Hematopoietic multipotent progenitor cell treated with erythropoietin and hydrocortisone succinate and interleukin-3 and kit ligand, for 6 days (in vitro differentiated cells): ENCODE measurements at places on chromosomes 5 and 9.

GRCh38 chr9:130199605-130200004 is 27.4 kb downstream of the NCS1 start:
- no peak for DNase-seq

- peak; percentile 28 for DNase-seq
These were observed 75.7 kb downstream of the MED10 start for GRCh38 chr5:6302684-6303083.

DNA sequence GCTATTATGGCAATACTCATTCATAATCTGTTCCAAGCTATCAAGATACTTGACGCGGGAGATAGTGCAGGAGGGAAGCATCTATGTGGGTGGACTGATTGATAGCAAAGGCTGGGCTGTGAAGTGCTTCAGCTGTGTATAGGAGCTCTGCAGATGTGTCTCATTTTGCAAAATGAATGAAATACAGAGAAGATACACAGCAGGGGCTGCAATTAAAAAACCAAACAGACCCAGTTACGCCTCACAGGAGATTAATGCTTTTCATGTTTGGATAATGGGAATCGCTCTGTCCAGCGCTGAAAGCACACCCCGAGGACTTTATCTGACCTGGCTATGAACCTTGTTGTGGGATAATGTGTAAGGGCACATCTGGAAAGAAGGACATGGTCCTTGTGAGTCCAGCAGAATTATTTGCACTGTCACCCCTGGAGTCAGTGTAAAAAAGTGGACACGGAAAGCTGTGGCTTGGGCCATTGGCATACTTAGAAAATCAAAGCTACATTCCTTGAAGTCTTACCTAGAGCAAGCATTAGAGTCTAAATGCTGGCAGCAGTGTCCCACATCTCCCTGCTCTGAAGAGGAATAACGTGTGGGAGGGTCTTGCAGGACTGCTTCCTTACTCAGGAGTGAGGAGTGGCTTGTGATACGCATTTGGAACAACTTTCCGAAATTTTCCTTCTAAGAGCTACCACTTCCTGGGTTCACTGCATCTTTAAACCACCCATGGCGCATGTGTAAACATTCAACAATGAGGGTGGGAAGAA is 2.6 kb downstream of the SH3RF2 start:
- no peak for DNase-seq

GRCh38 chr5:61232490-61233050 is 70.3 kb upstream of the SMIM15 start:
- DNase-seq, result no peak

- DNase-seq, result no peak
These were observed 2029.0 kb upstream of the WWC1 start for GRCh38 chr5:166262395-166262794.

DNA sequence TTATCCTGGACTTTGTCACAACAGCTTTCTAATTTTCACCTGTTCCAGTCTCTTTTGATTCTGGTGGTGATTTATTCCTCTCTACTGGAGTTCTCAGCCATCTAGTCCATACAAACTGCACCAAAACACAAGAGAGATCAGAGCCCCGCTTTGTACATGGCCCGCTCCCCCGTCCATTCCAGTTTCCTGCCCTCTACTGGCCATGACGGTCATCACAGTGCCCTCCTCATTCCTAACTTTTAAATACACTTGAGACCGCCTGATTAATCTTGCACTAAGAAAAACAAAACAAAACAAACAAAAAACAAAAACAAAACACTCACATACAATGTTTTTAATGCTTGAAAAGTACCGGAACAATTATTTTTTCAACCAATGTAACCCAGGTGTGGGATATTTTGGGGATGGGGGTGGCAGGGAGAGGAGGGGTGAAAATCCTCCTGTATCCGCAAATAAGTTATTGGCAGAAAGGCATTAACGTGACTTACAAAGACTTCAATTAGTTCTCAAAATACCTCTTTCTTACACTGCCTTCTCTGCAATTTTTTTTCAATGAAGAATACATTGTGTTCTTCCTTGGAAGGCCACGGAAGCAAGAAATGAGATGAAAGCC is 84.8 kb upstream of the PAM start:
- peak; percentile 36 for DNase-seq

DNA sequence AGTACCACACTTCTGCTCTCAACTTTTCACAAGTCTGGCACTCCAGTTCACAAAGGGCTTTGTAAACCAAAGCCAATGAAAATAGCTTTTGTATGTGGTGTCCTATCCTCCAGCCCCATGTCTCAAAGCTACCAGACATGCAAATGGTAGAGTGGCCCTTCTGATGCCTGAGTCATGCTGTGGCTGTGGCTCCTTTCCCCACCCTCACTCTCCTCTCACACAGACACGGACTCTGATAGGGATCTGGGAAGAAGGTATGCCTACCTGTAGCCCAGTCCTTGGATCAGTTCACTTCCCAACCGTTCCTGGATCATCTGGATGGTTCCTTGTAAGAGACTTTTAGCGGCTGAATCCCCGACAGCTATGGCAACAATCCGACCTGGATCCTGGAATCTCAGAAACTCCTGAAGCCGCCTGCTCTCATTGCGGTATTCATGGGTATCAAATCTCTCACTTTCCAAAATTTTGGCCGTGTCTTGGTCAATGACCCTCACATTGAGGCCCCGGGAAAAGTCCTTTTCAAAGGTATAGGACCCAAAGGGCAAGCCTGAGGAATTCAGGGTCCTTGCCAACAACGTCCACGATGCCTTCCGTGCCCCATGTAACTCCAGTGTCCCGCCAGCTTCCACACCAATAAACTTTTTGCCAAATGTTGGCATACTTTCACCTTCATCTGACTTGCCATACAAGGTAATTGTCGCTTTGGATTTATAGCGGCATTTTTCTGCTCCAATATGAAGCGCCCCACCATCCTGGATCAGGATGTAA is 23.4 kb downstream of the CEMIP2 start:
- DNase-seq, result no peak

GRCh38 chr5:170120576-170120975 is 14.9 kb downstream of the FOXI1 start:
- no peak for DNase-seq

DNA sequence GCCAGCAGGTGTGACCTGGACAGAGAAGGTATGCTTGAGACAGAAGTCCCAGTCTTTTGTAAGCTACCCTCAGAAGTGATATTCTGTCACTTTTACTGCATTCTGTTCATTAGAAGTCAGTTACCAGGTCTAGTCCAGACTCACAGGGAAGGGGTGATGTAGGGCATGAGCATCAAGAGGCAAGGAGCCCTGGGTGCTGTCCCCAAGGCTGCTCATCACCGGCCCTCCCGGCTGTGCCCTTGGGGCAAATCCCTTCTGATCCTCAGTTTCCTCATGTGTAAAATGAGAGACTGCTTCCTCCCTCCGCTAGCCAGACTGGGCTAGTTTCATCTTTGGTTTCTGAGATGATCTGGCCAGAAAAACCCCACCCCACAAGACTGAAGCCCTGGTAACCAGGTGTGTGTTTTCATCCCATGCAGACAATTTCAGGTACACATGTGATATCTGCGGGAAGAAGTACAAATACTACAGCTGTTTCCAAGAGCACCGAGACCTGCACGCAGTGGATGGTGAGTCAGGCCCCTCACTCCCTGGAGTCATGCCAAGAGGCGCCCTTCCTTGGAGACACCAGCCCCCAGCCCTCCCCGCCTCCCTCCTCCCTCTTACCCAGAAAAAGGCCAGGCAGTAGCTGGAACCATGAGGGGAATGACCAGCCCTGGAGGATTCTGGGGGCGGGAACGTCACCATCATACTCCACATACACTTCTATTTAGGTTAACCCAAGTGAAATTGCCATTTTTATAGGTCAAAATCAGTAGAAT is 71.0 kb downstream of the AMBP start:
- DNase-seq, result no peak

GRCh38 chr9:129773262-129774048 is 20.6 kb upstream of the PTGES start:
- DNase-seq, result peak; percentile 28

DNA sequence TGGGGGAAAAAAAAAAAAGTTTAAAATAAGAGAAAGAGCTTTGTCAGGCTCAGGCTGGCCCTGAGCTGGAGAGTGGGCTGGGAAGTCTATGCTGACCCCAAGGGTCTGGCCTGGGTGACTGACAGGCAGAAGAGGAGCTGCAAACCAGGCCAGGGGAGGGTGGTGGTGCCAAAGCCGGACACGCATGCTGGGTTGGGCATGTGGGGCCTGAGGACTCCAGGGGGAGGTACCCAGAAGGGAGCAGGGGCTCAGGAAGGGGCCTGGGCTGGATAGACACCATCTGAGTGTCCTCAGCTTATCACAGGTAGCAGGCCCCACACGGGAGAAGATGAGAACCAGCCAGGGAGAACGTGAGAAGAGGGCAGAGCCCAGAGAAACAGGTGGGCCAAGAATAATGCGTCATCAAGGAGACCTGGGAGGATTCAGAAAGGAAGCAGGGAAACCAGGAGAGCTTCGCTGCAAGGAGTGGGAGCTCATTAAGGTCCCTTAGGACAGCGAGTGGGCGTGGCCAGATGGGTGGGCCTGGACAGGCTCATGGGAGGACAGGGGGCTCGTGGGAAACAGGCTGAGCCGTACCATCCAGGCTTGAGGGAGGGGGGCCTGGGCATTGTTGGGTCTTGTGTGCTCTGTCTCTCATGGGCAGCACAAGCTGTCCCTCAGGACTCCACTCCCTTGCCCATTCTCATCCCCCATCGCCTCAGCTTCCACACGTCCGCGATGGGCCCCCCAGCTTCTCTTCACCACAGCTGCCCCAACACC is 16.0 kb downstream of the TMOD1 start:
- no peak for DNase-seq
